ENCODE measurements at places on chromosomes 5 and 9.

DNA sequence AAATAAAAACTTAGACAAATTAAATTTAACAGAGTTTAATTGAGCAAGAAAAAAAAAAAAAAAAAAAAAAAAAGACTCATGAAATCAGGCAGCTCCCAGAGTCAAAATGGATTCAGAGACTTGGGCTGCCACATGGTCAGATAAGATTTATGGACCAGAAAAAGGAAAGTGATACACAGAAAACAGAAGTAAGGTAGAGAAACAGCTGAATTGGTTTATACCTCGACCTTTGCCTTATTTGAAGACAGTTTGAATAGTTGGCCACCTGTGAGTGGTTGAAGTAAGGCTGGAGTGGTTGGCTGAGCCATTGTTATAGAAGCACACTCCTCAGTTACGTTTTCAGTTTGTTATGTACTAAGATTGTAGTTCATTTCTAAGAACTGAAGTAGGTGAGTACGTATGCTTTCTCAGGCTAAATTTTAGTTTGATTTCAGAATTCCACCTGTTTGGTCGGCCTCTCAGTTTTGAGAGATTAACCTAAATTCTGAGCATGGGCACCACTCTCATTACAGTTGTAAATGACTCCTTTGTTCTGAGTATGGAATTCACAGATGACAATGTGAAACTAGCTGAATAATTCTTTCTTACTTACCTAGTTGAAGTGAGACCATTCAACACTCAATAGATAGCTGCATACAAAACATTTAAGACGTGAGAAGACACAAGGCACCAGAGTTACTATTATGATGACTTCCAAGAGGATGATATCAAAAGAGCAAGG is 149.0 kb downstream of the AOPEP start:
- DNase-seq: no peak

GRCh38 chr9:136916330-136917184 is 28.0 kb downstream of the FBXW5 start:
- no peak for DNase-seq

GRCh38 chr5:15013654-15014463 is 142.3 kb upstream of the ANKH start:
- DNase-seq: peak; percentile 85

GRCh38 chr5:180350711-180351465 is 2.2 kb downstream of the GFPT2 start:
- DNase-seq: no peak

GRCh38 chr5:96814041-96814440 is 6.3 kb upstream of the ERAP1 start:
- peak; percentile 29 for DNase-seq

GRCh38 chr9:132742821-132743311 is 72.6 kb downstream of the GTF3C4 start:
- no peak for DNase-seq

GRCh38 chr9:136081113-136081825 is 13.8 kb downstream of the NACC2 start:
- DNase-seq: no peak

GRCh38 chr5:91255396-91256141 is 127.5 kb downstream of the ARRDC3 start:
- peak; percentile 26 for DNase-seq

- DNase-seq: no peak
These were observed 5.9 kb upstream of the C9orf40 start for GRCh38 chr9:74958587-74958986.

GRCh38 chr9:83508067-83508466 is 30.1 kb downstream of the FRMD3 start:
- no peak for DNase-seq

GRCh38 chr5:127933348-127933747 is 150.2 kb upstream of the SLC12A2 start:
- no peak for DNase-seq

- DNase-seq: no peak
These were observed 258.6 kb downstream of the TLE1 start for GRCh38 chr9:81430727-81431126.

- no peak for DNase-seq
These were observed 41.0 kb downstream of the CCNJL start for GRCh38 chr5:160271396-160271795.

GRCh38 chr9:126693428-126693944 is 79.8 kb downstream of the LMX1B start:
- no peak for DNase-seq

- no peak for DNase-seq
These were observed 4.4 kb upstream of the IRX1 start for GRCh38 chr5:3590967-3591900.

- DNase-seq: no peak
These were observed 123.7 kb upstream of the ANKH start for GRCh38 chr5:14995229-14995628.

GRCh38 chr5:11230890-11231289 is 469.9 kb upstream of the DAP start:
- DNase-seq: no peak

DNA sequence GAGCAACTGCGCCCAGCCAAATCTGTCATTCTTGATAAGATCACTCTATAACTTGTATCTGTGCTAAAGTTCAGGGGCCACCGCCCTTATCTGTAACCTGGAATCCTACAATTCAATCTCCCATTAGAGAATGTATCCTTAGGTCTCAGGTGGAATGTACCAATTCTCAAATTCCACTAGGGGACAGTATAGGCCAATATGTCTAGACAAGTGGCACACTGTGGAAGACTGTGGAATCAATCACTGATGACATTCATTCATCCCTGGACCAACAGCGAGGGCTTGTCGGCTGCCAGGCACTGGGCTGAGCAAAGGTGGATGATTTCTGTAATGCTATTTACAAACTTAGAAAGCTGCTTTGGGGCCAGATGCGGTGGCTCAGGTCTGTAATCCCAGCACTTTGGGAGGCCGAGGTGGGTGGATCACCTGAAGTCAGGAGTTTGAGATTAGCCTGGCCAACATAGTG is 28.7 kb upstream of the MEGF9 start:
- DNase-seq: peak; percentile 55

DNA sequence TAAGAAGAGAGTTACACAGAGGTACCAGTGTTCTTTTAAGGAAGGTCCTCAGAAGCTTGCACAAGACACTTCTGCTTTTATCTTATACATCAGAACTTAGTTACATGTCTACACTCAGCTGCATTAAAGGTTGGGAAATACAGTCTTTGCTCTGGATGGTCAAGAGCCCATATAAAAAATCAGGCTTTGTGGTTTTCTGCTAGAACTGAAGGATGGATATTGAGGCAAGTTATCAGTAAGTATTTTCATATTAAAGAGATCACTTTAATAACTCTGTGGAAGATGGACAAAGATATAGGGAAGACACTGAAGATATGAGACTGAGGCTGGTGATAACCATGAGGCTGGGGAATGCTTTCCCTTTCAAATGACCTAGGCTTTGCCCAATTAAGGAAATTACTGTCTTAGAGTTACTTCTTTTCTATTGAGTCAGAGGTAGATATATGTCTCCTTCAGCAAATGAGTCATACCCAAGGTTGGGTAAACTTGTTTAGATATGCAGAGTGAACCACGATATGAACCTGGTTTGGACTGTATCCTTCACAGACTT is 87.0 kb upstream of the TNC start:
- DNase-seq: peak; percentile 29

GRCh38 chr9:70642341-70642740 is 227.9 kb upstream of the KLF9 start:
- DNase-seq: no peak

DNA sequence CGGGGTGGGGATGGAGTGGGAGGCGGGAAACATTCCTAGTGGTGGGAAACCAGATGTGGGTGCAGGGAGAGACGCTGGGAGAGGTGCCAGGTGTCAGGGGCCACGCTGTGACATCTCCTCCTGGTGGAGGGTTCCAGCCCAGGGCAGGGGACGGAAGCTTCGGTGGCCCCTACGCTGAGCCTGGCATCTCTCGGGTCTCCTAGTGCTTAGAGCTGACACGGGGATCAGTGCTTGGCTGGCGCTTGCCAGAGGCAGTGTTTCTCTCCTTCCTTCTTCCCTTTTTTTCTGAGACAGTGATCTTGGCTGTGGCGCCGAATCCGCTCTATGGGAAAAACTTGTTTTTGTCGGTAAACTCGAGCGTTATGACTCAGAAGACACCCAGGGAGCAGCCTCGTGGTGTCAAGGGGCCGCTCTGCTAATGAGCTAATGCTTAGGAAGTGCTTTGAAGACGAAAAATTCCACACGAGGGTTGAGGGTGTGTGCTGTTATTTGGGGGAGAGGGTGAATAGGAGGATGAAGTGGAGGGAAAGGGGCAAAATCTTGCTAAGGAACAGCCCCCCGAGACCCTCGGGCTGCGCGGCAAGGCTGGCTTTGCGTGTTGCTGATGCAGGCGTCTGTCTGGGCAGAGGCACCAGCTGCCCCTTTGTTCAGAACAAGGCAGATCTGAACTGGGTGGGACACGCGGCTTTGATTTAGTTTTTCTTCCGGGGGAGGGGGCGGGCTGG is 20.4 kb upstream of the IER5L start:
- peak; percentile 83 for DNase-seq

DNA sequence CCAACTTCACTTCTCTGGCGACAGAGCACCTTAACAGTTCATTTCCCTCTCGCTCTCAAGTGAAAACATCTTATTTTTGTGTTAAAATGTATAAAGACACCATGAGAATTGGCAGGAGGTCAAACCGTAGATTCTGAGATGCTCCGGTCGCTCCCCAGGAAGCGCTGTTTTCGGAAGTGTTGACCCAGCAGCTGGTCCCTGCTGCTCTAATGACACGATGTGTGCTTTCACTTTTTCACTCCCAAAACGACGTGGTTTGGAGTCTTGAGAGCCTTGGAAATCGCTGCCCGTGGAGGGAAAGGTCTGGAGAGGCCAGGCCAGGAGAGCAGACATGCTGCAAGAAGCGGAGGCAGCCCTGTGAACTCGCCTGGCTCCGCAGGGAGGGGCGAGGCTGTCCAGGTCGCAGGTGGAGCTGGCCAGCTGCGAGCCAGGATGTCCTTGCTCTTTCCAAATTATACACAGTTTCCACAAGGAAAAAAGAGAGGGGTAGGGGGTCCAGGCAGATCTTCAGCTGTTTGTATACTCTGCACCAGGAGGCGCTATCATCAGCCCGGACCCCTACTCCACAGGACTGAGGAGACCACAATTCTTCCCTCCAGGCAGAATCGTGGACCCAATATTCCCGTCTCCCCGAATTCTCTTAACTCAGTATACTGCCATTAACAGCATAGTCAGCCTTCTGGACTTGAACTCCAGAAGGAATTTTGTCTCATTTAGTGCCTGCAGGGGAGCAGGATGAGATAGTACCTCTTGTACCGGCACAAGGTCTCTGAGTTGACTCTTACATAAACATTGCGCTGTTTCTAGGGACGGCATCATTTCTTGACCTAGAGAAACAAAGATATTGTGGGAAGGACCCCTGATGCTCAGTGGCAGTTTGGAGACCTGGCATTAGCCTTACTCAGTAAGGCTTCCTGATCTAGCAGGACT is 248.6 kb upstream of the ANKRD55 start:
- peak; percentile 49 for DNase-seq

GRCh38 chr5:56696900-56697299 is 118.4 kb upstream of the MAP3K1 start:
- no peak for DNase-seq

DNA sequence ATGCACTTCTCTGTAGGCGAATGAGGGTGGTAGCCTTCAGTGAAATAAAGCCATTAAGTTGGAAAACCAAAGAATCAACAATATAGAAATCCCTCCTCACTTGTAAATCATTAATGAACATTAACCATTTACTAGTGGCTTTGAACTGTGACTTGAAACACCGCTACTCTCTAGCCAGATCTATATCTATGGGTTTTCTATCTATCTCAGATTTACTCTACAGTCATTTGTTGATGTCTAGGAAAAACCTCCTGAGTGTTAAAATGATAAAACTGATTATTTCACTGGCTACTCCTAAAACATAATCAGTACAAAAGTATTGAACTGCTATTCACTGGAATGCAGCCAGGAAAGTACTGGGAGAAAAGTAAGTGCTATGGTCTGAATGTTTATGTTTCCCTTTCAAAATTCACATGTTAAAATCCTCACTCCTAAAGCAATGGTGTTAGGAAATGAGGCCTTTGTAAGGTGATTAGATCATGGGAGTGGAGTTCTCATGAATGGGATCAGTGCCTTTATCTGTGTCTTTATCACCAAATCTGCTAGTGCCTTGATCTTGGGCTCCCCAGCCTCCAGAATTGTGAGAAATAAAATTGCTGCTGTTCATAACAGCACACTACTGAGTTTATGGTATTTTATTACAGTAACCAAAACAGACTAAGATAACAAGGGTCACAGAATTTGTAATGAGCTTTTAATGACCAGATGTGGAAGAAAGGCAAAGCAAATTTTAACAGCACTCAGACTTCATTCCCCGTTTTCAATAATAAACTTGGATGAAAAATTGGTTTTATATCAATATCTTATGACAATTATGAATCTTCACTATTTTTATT is 8.6 kb upstream of the OXCT1 start:
- no peak for DNase-seq

DNA sequence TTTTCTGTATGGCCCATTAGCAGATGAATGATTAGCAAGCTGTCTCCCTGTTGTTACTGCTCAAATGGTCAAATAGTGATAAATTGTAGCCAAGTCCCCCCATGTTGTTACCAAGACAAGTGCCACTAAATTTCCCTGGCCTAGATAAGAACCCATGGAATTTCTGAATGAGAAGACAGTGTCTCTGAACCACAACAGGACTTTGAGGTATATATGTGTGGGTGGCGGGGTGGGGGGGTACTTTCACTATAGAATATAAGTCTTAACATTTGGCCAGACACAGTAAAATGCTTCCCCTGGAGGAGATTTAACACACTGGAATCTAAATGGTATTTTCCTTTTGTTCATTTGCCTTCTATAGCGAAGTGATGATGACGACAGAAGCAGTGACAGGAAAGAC is 28.7 kb downstream of the XPA start:
- DNase-seq: no peak

DNA sequence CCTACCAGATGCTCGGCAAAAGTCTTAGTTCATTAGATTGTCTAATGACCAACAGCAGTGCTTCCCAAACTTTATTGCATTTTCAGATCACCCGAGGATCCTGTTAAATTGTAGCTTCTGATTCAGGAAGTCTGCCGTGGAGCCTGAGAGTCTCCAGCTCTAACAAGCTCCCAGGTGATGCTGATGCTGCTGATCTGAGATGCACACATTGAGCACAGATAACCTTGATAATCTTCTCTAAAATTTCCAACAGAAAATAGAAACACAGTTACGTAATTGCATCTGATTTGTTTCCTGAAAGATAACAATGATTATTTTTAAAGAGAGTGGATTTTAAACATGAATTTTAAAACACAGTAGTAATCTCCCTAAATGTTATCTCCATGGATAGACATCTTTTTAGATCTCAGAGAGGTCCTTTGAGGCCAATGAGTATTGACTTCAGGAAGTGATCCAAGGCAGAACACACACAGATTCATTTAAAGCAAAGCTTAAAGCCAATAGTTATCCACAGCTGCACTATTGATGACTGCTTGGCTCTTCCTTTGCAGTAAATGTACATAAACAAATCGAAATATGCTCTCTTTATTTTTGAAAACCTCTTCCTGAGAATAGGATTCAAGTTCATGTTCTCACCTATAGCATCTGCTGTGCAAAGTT is 122.8 kb upstream of the TNPO1 start:
- no peak for DNase-seq

GRCh38 chr9:125902831-125903512 is 155.8 kb downstream of the PBX3 start:
- DNase-seq: peak; percentile 12

GRCh38 chr9:76588316-76588715 is 129.3 kb downstream of the GCNT1 start:
- DNase-seq: peak; percentile 40

GRCh38 chr9:114696814-114697544 is 15.0 kb upstream of the TEX48 start:
- DNase-seq: no peak

Measured in inflammatory macrophage treated with lipopolysaccharide for 1 hour (primary cell).